Smooth muscle cell of trachea (primary cell): ENCODE measurements at places on chromosomes 1 and 21. TPM values are rescaled to one million over a fixed set of nuclear protein-coding genes. Genes with fewer than 3 reads are reported as not detected.

Gene ARHGEF16
- total RNA-seq, result not detected in 2 replicates

Gene ARMH1
- 1.3 and 5.0 TPM in 2 replicates for total RNA-seq

Gene PRKAA2
- total RNA-seq, result 3.0 and 4.1 TPM in 2 replicates

Gene POU3F1
- total RNA-seq, result under 0.01 and 0.17 TPM in 2 replicates

Gene CLCA4
- total RNA-seq, result not detected in 2 replicates

Gene GJA9
- under 0.01 TPM in 1 of 2 replicates, not detected in the other for total RNA-seq

Gene OR10Z1
- not detected in 2 replicates for total RNA-seq

Gene BACE2
- 30.6 and 33.3 TPM in 2 replicates for total RNA-seq

Gene MNDA
- not detected in 2 replicates for total RNA-seq

Gene TMEM61
- total RNA-seq, result not detected in 2 replicates

Gene TRIM67
- under 0.01 TPM in 1 of 2 replicates, not detected in the other for total RNA-seq

Gene SPATA46
- not detected in 2 replicates for total RNA-seq

Gene AMY1A
- total RNA-seq, result not detected in 2 replicates

Gene ACKR1
- total RNA-seq, result not detected in 2 replicates

Gene HAPLN2
- total RNA-seq, result not detected in 2 replicates

Gene CLEC20A
- total RNA-seq, result not detected in 2 replicates

Gene KIF21B
- under 0.01 TPM in 2 replicates for total RNA-seq

Gene OPTC
- not detected in 2 replicates for total RNA-seq

Gene GALNT2
- 131 and 152 TPM in 2 replicates for total RNA-seq

Gene CATSPERE
- total RNA-seq, result 0.44 and 0.99 TPM in 2 replicates

Gene HES3
- not detected in 2 replicates for total RNA-seq

Gene ZNF695
- total RNA-seq, result 1.7 and 2.0 TPM in 2 replicates
